ENCODE measurements at places on chromosomes 13 and 19.

DNA sequence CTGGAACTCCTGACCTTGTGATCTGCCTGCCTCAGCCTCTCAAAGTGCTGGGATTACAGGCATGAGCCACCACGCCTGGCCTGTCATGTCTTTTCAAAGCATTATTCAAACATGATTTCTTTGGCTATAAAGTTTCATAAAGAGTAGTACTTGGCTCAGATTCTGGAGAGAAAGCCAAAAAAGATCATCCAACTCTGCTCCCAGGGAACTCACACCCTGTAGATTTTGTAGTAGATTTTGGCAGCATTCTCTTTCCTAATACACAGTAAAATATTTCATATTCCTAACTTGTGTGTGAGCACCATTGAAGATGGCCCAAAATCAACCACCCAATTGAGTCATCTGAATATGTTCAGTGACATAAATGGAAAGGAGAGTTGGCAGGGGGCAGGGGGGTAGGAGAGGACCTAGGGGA, 48.4 kb downstream of the CAB39L start:
- no peak for DNase-seq

- DNase-seq, result peak; percentile 67
Measured at GRCh38 chr19:37251308-37252229, 33.6 kb downstream of the ZNF383 start.

DNA sequence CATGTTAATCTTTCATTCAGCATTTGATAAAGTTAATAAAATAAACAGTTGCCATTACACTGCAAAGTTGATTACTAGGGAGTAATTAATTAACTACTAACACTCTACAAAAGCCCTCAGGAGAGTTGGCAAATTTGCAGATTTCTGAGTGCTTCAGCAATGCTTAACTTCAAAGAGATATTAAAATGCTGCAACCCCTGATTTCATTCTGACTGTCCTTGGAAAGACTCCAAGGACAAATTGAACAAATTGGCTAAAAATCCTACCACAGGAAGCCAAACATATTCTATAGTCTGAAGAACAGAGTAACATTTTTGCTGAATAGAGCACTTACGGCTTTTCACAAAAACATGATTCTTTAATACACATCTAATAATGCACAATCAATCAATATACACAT, 1543.0 kb downstream of the SLITRK5 start:
- DNase-seq, result no peak

GRCh38 chr19:1070576-1070930, 3.6 kb downstream of the ARHGAP45 start:
- no peak for DNase-seq

- DNase-seq, result peak; percentile 75
Measured at GRCh38 chr19:3987619-3988371, 2.5 kb upstream of the EEF2 start.

GRCh38 chr13:110323172-110323891, 16.2 kb downstream of the COL4A2 start:
- DNase-seq, result no peak

GRCh38 chr13:63403733-63404132, 1988.1 kb upstream of the PCDH20 start:
- DNase-seq, result no peak

GRCh38 chr19:52140032-52140710, 433 bp upstream of the ZNF616 start:
- DNase-seq, result no peak

All from NCI-H1694 (cell line).